NCI-H748 treated with DMSO at 0.1 percent for 48 hours (cell line): ENCODE measurements at places on chromosomes 13 and 19.

DNA sequence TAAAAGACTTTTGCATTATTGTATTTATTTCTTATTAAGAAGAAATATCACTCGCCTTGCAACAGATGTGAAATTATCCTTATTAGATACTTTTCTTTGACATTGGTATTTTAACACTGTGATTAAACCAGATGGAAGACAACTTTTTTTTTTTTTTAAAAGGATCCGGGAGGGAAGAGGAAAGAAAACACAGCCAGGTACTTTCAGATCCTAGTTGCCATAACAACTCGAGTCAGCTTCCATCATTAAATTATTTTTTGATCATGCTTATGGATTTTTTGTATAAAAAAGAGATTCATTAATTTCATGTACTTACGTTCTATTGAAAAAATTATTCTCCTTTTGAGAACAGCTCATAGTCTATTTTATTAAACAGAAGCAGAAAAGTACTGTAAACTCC is 515.7 kb downstream of the TBC1D4 start:
- DNase-seq = peak; percentile 54

GRCh38 chr19:2343289-2343982 is 15.0 kb downstream of the SPPL2B start:
- no peak for DNase-seq

DNA sequence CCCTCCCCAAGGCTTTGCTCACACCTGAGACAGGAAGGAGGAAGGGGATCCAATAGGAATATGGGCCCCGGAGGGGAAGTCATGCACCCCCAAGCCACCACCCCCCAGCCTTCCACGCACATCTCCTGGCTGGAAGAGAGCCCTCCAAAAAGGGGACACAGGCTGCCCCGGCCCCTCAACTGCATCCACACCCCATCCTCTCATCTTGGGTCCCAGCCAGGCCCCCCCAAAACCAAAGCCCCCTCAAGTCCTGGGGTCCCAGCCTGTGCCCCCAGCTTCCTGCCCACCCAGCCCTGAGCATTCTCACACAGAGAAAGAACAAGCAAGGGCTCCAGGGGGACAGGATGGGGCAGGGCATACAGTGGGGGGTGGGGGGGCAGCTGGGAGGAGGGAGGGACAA is 12.1 kb downstream of the SMIM24 start:
- DNase-seq = no peak

GRCh38 chr13:76790526-76790925 is 95.7 kb downstream of the KCTD12 start:
- no peak for DNase-seq

- no peak for DNase-seq
These were observed 191.1 kb upstream of the GPR12 start for GRCh38 chr13:26951581-26952177.

GRCh38 chr19:4584670-4585460 is 25.4 kb upstream of the SEMA6B start:
- DNase-seq = no peak

DNA sequence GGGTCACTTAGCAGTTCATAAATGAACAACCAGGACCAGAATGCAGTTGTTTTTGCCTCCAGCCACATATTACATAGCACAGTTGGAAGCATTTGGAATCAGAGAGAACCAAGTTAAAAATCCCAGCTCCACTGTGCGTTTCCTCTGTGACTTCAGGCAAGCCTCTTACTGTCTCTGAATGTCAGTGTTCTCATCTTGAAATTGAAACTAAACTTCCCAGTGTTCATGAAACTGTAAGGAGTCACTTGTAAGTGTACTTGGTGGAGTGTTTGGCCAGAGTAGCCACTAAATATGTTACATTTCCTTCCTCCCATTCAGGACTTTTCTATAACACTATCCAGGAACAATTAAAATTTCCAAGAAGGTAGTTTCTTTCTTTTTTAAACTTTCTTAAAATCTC is 276.8 kb downstream of the KCNRG start:
- no peak for DNase-seq

DNA sequence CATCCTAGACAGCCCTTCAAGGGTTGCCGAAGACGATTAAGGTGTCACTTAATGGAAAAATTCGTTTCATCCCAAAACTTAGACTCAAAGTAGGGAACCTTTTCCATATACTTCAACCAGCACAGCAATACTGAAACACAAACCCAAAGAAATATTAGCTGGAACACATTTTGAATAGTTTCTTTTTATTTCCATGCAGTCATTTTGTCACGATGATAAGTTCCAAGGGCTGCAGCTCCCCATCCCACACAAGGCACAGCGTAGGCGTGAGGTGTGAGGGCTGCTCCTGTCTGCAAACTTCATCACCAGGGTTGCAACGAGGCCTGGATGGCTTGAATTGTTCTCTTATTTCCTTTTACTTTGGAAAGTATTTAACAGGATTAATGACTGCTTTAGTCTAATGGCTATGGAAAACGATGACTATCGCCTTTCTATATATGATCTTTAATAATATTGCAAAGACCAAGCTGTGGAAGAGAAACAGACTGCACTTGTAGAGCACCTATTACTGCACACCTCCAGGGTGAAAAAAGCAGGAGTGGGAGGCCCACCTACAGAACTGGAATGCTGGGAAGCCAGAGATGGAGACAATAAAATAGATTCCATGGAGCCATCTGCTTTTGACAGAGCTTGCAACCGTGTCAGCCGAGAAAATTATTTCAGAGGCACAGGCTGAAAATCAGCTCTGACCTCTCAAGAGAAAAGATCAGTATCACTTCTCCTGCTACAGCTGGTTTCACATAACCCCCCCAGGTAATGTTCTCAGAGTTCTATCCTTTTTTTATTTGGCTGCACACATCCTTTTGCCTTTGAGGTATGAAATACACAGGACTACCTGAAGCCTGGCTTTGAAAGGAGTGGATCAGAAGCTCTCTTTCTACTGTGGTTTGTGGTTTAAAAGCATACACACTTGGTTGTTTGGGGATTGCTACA is 274.5 kb upstream of the NBEA start:
- DNase-seq = no peak

GRCh38 chr19:15911599-15912235 is 13.8 kb upstream of the CYP4F2 start:
- no peak for DNase-seq

- no peak for DNase-seq
These were observed 6.6 kb upstream of the OR10H5 start for GRCh38 chr19:15780610-15781418.

- DNase-seq = no peak
These were observed 6.7 kb downstream of the PPP1R37 start for GRCh38 chr19:45099467-45100191.

GRCh38 chr19:1862424-1863327 is 703 bp downstream of the KLF16 start:
- no peak for DNase-seq

DNA sequence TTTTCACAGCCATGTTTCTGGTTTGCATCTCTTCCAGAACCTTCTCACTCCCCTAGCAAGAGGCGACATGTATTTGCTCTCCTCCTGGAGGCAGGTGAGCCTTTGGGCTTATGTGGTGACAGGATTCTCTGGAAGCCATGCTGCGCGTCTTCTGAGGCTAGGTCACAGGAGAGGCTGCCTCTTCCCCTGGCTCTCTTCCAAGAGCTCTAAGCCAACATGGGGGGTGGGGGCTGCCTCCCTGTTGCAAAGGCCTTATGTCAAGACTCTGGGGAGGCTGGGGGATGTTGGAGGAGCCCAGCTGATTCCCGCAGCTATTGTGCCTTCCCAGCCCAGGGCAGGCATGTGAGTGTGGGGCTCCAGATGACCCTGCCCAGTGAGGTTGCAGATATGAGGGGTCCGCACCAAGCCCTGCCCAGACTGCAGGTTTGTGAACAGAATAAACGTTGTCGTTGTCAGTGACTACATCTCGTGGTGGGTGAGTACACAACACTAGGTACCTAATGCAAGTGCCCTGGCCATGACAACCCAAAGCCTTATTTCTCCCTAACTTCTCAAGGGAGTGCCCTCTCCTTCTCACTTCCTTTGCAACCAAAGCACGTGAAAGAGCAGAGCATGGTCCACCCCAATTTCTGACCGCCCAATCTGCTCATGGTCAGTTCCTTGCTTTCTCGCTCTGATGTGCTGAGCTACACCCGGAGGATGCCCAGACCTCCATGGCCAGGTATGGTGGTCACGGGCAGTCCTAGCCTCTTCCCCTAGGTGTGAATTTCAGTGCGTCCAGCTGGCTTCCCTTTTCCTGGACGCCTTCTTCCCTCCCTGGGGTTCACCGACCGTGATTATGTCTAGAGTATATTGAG is 44.9 kb downstream of the TEX29 start:
- no peak for DNase-seq

GRCh38 chr19:38705197-38706019 is 38.9 kb downstream of the CAPN12 start:
- no peak for DNase-seq

DNA sequence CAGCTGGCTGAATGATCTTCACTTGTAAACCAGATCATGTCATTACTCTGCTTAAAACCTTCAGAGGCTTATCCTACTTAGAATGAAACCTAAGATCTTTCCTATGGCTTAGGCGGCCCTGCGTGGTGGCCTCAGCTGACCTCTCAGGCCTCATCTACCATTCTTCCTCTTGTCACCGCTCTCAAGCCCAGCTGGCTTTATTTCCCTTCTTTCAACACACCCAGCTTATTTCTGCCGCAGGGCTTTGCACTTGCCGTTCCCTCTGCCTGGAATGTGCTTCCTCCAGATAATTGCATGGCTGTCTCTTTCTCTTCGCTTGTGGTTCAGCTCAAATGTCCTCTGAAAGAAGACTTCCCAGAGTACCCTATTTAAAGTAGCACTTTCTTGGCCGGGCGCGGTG is 3.6 kb upstream of the ASF1B start:
- DNase-seq = no peak

GRCh38 chr19:58311345-58311865 is 6.2 kb downstream of the ERVK3-1 start:
- DNase-seq = no peak

GRCh38 chr13:27053210-27053884 is 118.3 kb downstream of the USP12 start:
- no peak for DNase-seq

DNA sequence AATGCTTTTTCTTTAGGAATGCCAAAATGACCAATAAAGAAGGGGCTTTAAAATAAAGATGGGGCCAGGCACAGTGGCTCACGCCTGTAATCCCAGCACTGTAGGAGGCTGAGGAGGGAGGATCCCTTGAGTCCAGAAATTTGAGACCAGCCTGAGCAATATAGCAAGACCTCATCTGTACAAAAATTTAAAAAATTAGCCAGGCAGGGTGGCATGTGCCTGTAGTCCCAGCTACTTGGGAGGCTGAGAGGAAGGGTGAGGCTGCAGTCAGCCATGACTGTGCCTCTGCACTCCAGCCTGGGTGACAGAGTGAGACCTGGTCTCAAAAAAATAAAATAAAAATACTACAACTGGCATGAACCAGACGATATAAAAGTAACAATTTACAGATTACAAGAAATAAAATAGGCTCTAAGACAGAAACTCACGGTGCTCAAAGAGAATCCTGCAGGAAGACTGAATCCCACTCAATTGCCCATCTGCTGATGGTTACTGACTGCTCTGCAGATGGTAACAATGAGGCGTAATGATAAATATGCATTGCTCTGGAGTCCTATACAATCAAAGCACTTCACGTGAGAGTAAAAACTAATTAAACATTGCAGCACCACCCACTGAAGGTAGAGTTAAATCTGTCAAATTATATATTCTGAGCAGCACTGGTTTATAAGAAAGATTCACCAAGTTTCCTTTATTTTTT is 93.2 kb downstream of the LHFPL6 start:
- no peak for DNase-seq

DNA sequence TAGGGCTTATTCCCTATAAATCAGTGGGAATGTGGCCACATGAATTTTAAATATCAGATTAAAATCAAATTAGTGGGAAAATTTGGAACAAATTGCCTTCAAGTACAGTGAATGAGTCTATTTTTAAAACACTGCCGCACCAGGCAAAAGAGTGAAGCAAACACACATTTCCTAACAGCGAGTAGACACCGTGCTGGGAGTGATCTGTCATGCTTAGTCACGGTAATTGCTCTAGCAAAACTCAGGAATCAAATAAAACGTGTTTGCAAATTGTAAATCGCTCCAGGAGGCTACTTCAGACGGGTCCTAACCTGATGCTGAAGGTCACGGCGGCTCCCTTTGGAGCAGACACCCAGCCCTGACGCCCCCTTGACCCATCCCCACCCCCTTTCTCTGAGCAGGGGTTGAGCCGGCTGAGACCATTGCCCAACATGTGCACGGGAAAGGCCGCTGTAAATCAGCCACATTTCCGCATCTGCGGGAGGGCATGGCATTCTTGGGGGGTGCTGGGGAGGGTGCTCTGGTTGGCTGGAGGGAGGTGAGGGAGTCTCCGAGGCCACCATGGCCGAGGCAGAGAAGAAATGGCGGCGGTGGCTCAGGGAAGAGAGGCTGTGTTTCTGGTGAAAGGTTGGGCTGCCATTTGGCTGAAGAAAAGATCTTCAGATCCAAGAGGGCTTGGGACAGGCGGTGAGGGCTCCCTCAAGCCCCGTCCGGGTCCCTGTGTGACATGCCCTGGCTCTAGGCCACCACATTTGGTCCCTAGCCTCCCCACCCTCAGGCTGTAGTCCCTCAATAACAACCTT is 8.9 kb downstream of the CEBPA start:
- peak; percentile 8 for DNase-seq

GRCh38 chr19:10142701-10143375 is 23.1 kb upstream of the EIF3G start:
- no peak for DNase-seq

DNA sequence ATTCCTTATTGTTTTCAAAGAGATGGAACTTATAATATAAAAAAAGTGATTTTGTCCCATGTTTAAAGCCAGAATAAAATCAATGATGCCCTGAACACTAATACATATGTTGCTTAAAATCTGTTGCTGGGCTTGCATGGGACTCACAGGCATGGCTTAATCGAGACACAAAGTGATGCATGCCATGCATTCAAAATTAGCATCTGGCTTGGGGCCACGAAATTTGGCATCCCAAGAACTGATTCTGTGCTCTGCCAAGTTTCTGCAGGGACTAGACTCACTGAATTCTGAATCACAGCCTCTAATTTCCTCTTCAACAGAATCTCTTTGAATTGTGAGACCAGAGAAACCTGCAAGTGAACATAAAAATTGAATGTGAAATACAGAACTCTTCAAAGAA is 109.2 kb downstream of the PCDH17 start:
- no peak for DNase-seq

GRCh38 chr13:31638577-31638976 is 100.7 kb upstream of the RXFP2 start:
- no peak for DNase-seq

DNA sequence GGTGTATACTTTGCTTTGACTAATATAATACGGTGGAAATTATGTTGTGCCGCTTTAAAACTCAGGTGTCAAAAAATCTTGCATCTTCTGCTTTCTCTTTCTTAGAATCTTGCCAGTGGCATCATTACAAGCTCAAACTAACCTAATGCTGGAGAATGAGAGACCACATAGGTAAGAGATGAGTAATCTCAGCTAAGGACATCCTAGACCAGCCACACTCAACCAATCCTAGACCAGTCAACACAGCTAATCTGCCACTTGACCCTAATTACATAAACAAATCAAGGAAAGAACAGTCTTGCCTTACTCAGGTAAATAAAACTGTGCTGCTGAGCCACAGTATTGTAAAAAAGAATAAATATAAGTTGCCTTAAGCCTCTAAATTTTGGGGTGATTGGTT is 1323.9 kb upstream of the SPRY2 start:
- peak; percentile 3 for DNase-seq
